A673 (cell line): ENCODE measurements at places on chromosomes 12 and 14. TPM values are rescaled to one million over a fixed set of nuclear protein-coding genes. Genes with fewer than 3 reads are reported as not detected.

GRCh38 chr14:63472986-63473788, 70.0 kb downstream of the PPP2R5E start:
- DNase-seq: peak; percentile 41

GRCh38 chr14:105353136-105353535, 38.6 kb downstream of the PACS2 start:
- no peak for DNase-seq

DNA sequence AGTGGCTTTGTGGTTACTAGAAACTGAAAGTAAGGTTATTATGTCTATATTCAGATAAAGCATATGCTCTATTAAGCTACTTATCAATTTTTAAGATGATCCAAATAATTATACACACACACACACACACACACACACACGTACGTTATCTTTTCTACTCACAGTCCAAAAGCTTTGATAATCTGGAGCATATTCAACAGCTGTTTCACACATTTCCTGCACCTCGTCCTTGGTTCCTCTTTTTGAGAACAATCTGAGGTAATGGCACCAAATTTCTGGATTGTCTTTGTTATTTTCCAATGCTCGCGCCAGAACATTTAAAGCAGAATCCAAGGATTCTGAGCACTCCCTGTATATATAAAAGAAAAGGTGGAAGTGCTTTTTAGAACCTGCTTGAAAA, 37.5 kb downstream of the ZFC3H1 start:
- DNase-seq: no peak

AQP6 gene
- not detected in 2 replicates for total RNA-seq

GRCh38 chr12:56591961-56592360, 38.2 kb downstream of the BAZ2A start:
- DNase-seq: peak; percentile 24

GRCh38 chr14:51527073-51527472, 124.6 kb upstream of the FRMD6 start:
- no peak for DNase-seq

DNA sequence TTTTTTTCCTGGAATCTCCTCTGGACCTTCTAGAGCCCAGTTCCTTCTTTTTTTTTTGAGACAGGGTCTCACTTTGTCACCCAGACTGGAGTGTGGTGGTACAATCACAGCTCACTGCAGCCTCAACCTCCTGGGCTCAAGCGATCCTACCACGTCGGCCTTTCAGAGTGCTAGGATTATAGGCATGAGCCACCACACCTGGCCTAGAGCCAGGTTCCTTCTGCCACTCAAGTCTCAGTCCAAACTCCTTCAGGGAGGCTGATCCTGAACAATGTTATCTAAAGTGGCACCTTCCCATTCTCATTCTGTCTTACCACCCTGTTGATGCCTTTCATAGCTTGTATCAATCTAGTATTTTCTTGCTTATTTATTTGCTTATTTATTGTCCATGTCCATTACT, 22.3 kb upstream of the ELK3 start:
- no peak for DNase-seq

DNA sequence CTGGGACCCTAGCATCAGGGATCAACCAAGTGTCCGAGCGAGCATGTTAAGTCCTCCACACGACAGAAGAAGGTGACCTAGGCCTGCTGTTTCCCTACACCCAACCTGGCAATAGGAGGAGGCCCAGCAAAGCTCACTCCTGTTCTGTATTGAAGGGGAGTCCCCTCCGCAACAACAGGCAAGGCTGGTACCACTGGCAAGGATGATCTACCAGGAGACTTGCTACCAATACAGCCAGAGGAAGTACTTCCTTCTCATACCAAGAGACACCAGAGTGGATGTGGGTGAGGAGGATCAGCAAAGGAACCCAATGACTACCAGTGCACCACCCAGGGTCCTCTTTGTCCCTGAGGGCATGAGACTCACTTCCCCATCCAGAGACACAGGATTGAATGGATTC, 4.9 kb downstream of the KLRC1 start:
- DNase-seq: no peak

GRCh38 chr14:55899531-55899930, 218.7 kb upstream of the PELI2 start:
- DNase-seq: no peak

PAPLN gene
- 0.31 and 0.75 TPM in 2 replicates for total RNA-seq

SERPINA3 gene
- 0.17 TPM in 1 of 2 replicates, not detected in the other for total RNA-seq

- no peak for DNase-seq
Measured at GRCh38 chr12:58608711-58609110, 311.6 kb downstream of the LRIG3 start.

- no peak for DNase-seq
Measured at GRCh38 chr14:104044016-104044415, 41.5 kb upstream of the ASPG start.

GPX2 gene
- 0.33 TPM in 1 of 2 replicates, not detected in the other for total RNA-seq

GLT1D1 gene
- total RNA-seq: not detected in 2 replicates

GRCh38 chr12:131152587-131152986, 198.9 kb downstream of the ADGRD1 start:
- DNase-seq: no peak

- DNase-seq: no peak
Measured at GRCh38 chr14:77061630-77062257, 33.2 kb upstream of the IRF2BPL start.

DNA sequence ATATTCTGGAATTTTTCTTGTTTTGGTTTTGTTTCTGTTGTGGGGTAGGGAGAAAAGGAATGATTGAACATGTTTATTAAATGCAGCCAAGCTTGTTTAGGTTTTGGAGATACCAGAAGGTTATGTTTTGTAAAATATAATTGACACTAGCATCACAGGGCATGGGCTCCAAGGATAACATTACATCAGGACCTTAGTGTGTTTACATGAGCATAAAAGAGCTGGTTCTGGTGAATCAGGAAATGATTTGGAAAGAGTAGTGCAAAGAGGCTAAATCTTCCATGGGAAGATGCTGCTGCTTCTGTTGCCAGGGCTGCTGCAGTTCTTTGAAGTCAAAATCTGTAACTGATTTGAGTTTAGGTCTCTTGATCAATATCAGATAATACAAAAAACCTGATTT, 118.7 kb downstream of the ETNK1 start:
- no peak for DNase-seq

DNA sequence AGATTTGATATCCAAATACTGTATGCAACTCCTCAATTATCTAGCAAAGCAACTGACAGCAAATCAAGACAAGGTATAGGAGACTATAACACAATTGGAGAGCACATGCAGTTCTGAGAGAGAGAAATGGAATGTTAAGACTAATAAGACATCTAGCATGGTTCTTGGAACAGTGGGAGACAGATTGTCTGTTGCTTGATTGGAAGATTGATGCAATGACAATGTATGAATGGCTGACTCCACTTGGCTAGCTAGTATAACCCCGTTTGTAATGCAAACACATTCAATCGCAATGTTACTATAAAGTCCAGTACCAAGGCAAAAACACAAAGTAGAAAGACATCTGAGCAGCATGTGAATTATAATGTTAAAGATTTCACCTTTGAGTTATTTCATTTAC, 179.3 kb downstream of the RPL10L start:
- DNase-seq: no peak

DNA sequence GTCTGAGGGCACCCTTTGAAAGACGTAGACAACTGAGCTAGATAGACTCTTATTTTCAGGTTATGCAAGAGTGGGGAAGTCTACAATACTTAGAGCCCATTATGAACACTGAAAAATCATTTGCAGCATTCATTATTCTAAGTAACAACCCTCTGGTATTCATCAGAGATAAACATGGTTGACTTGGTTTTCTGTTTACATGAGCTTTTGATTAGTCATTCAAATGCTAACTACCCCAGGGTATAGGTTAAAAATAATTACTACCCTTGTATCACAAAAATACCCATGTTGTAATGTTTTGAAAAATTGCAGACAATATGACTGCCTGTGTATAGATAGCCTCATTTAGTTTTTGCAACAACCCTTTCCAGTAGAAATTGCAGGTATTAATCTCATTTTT, 78.5 kb downstream of the PPFIBP1 start:
- DNase-seq: no peak

DNA sequence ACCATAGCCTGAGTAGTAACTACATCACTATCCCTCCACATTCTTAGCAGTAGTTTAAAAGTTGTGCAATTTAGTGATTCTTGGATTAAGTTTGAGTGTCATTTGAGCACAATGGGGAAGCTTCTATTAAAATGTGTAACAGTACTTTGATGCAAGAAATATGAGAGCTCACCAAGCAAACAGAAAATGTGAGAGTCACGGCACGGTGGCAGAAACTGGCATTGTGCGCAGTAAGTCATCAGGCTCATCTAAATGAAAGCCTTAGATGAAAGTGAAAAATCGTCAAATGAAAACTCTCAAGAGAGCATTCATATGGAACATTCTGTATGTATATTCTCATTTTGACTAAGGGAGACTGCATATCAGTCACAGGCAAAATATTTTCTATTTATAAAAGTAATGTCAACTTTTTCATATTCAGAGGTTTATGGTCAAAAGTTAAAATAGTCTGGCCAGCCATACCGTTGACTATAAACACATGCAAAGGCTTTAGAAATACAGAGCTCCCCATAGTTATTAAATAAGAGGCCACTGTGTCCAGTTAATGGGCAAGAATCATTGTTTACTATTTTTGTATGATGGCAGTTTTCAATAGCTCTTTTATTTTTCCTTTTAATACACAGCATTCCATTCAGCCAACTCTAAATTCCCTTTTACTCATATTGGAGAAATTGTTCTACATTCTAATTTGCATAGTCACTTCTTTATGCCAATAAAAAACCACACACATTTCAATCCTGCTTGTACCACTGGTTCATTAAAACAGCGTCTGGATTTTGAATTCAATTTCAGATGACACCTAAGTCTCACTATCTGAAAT, 167.9 kb downstream of the PRKD1 start:
- DNase-seq: peak; percentile 53

DNA sequence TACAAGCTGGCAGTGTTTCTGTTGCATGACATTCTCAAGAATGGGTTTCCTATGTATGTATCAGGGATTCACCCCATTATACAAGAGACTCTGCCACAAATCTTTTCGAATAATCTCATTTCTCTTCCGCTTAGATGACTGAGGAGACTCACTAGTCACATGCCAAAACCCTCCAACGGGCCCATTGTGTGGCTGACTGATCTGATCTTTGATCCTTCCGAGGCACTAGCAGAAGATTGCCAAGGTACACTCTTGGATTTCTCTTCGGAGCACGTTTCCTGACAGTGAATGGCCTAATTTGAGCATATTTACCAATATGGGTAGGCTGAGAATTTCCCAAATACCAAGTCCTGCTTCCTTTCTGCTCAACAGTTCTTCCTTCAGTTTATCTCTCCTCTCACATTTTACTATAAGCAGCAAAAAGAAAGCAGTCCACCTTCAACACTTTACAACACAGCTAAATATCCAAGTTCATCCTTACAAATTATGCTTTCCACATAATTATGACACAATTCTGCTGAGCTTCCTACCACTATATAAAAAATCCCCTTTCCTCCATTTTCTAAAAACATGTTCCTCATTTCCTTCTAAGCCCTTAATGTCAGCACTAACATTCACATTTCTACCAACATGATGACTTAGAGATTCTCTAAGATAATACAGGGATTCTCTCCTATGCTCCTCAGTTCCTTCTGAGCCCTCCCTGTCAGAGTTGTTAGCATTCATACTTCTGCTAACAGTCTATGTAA, 11.0 kb downstream of the PRPH start:
- DNase-seq: no peak

PTPRQ gene
- total RNA-seq: 0.09 and 0.15 TPM in 2 replicates

RAB35 gene
- 57.9 and 63.0 TPM in 2 replicates for total RNA-seq

- no peak for DNase-seq
Measured at GRCh38 chr12:62146318-62146717, 113.9 kb upstream of the USP15 start.

KLRC1 gene
- total RNA-seq: not detected in 2 replicates

- DNase-seq: no peak
Measured at GRCh38 chr12:127324681-127325080, 942.3 kb upstream of the TMEM132C start.

KRT85 gene
- total RNA-seq: not detected in 2 replicates

SLC6A12 gene
- total RNA-seq: not detected in 2 replicates

GRCh38 chr14:102863381-102863780, 59.1 kb upstream of the AMN start:
- no peak for DNase-seq

DNA sequence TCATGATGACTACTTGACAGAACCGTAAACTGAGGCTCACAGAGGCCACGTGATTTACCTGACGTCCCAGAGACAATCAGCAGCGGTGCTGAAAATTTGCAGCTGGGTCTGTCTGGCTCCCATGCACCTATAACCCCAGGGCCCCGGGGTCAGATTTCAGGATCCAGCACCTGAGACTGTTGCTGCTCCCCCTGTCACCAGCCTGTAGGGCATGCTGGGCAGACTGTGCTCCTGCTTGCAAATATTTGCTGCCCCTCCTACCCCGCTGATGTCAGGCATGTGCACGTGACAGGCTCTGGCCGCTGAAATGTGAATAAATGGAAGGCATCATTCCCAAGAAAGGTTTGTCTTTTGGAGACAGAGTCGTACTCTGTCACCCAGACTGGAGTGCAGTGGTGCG, 6.0 kb downstream of the MMAB start:
- no peak for DNase-seq

DNA sequence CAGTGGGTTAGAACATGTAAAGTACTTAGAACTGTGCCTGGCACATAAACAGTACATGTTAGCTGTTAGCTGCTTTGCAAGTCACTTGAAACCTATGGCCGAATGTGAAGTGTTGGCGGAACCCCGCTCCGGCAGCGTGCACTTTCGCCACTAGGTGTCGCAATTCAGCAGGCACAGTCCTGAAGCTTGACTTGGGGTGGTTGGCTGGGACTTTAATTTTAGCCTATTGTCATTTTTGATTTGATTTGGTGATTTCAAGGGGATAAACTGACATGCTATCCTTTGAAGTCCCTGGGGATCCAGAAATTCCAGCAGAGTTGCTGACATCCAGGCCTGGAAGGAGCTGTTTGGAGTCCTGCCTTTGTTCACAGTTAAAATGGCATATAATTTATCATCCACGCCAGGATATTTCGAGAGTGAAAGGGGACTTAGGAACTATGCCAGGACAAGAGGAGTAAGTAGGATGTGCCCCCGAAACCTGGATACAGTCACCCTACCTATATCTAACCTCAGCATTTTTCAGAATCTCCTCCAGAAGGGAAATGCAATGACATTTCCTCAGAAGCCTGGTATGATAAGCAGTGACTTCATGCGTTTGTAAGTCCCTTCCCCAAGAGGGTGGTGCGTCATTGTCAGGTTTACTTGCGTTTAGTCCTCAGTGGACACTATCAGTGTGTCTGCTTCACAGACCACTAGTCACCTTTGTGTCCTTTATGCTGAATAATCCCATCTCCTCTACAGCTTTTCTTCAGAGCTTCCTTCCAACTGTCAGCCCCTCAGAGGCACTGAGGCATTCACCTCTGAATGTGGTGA, 3.5 kb upstream of the TSPAN9 start:
- DNase-seq: peak; percentile 91

DNA sequence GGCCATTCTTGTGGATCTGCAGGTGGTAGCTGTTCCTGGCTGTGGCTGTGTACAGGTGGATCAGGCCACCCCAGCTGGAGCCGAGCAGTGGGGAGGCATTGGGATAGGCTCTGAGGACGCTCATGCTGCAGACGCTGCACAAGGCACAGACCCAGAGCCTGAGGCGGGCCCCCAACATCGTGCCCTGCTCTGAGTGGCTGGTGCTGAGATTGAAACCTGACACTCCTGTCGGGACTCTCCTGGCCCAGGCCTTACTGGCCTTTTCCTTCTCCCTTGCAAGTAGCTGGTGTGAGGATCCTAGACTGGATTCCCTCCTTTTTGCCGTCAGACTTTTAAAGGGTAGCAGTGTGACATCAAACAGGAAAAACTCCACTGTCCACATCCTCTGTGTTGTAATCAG, at the start of gene FGF23:
FGF23 (minus strand) TSS at position 308 of the 400 bp plus-strand sequence; CDS start at position 178, 130 bp downstream.
- DNase-seq: peak; percentile 63

GRCh38 chr14:101535232-101535631, 26.1 kb upstream of the DIO3 start:
- peak; percentile 50 for DNase-seq

- peak; percentile 94 for DNase-seq
Measured at GRCh38 chr14:73136387-73137225, at the start of gene PSEN1. Gene PSEN1 (plus strand): TSS chr14:73136507. CDS start chr14:73148020, 11,513 bp downstream.
